ENCODE measurements at places on chromosomes 7 and 10.

- DNase-seq = peak; percentile 63
These were observed 4.0 kb upstream of the RBM28 start for GRCh38 chr7:128347647-128348097.

- peak; percentile 16 for DNase-seq
These were observed 28.2 kb downstream of the PHYH start for GRCh38 chr10:13271552-13272163.

DNA sequence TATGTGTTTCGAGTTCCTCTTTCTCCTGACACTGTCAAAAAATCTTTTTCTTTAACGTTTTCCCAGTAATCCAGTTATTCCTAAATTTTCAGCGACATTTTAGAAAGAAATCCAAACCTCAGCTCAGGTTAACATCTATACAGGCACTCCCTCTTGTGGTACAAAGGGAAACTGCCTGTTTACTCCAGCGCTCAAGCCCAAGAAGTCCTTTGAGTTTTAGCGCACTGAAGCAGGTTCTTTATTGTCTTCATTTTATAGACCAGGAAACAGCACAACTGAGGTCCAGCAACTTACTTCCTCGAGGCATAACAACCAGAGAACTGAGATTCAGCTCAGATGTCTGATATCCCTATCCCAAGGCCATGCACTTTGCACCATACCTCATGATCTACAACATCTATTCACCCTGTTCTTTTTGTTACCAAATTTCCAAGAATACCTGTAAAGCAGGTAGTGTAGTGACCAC lies 287.2 kb upstream of the MKLN1 start:
- no peak for DNase-seq

DNA sequence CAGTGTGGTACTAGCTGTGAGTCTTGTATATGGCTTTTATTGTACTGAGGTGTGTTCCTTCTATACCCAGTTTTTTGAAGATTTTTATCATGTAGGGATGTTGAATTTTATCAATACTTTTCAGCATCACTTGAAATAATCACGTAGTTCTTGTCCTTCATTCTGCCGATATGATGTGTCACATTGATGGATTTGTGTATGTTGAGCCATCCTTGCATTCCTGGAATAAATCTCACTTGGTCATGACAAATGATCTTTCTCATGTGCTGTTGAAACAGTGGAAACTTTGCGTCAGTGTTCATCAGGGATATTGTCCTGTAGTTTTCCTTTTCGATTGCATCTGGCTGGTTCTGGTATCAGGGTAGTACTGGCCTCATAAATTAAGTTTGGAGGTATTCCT lies 7.1 kb upstream of the PRKAR1B start:
- DNase-seq = no peak

DNA sequence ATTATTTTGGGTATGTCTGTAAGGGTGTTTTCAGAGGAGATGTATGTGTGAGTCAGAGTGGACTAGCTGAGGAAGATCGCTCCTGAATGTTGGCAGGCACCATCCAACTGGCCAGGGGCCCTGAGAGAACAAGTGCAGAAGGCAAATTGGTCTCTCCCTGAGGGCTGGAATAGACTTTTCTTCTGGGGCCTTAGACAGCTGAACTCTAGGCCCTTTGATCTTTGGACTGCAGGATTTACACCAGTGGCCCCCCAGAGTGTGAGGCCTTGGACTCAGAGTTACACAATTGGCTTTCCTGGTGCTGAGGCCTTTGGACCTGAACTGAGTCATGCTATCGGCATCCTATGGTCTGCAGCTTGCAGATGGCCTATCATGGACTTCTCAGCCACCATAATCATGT lies 217.2 kb downstream of the REEP3 start:
- no peak for DNase-seq

GRCh38 chr7:23261843-23262452 lies 15.4 kb downstream of the GPNMB start:
- DNase-seq = peak; percentile 81

DNA sequence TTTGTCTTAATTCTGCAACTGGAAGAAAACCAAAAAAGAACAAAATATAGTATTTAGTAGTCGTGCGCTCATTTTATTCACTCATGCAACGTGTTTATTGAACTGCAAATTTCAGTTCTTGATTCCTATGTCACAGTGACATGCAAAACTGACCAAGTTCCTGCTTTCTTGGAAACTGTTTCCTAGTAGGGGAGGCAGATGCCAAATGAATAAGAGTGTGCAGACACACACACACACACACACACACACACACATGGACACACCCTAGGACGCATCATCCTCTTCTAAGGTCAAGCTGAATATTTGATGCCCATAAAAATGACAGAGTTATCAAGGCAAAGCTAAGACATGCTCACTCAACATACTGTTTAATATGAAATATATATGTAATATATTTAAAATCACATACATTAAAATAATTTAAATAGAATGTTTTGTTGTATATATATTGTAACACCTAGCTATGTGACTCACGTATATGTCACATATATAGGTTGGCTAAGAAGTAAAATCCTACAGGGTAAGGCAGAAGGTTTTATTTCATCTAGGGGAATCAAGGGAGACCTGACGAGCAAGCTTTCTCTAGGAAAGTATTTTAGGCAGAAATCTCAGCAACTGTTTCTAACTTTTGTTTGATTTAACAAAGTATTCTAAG lies 79.6 kb downstream of the SVIL start:
- DNase-seq = peak; percentile 20

- no peak for DNase-seq
These were observed 621.9 kb upstream of the GHITM start for GRCh38 chr10:83517456-83517855.
